Activated naive CD8-positive, alpha-beta T cell treated with anti-CD3 and anti-CD28 coated beads for 36 hours (primary cell): ENCODE measurements at places on chromosomes 16 and 17.
A peak's percentile ranks its signal among the peaks of the same experiment; 100 is the strongest.

DNA sequence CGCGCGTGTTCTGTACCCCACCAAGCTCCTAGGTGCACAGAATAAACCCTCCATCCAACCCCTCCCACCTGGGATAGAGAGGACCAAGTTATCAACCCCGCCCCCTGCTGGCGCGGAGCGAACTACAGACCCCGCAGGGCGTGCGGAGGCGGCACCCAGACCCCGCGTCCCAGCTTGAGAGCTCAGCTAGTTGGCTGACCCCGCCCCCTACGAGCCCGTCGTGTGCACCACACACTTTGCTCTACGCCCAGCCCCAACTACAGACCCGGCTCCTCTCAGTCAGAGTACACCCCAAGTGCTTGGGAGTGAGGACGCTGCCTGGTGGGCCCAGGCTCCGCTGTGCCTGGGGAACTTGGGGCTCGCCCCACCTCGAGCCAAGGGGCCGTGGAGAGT is 1.5 kb downstream of the GRIN2A start:
- peak; percentile 44 for DNase-seq

DNA sequence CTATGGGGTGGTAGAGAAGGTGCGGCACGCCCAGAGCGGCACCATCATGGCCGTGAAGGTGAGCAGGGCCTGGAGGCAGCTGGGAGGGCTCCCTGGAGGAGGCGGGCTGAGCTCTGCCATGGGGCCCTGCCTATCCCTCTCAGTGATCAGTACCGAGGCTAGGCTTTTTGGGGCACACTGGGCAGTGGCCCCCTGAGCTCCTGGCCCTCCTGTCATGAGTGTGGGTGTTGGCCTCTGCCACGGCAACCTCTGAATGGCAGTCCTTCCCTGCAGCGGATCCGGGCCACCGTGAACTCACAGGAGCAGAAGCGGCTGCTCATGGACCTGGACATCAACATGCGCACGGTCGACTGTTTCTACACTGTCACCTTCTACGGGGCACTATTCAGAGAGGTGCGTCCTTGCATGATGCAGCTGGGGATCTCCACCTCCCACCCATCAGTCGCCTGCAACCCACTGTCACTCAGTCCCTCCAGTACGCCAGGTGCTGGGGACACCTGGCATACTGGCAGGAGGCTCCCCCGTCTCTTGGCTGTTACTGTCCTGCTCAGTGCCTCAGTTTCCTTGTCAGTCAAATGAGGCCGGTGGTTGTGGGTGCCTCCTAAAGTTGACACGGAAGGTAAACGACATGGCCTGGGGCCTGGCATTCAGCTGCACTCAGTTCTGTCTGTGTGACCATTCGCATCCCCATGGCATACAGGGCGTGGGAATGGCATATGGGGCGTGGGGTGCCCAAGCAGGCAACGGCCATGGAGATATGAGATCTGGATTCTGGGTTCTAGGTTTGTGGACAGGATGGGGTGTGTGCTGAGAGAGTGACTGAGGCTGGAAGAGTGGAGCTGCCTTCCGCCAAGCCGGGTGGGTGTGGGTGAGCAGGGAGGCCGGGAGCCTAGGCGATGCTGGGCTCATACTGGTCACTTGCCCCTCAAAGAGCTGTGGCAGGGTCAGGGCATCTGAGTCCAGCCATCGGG is 16.4 kb downstream of the MAP2K3 start:
- no peak for DNase-seq

GRCh38 chr16:58045096-58045495 is 19.5 kb downstream of the MMP15 start:
- DNase-seq, result no peak

- DNase-seq, result no peak
Measured at GRCh38 chr17:40457964-40458791, 14.9 kb downstream of the IGFBP4 start.

- DNase-seq, result no peak
Measured at GRCh38 chr17:63950940-63951907, 19.1 kb upstream of the CD79B start.

DNA sequence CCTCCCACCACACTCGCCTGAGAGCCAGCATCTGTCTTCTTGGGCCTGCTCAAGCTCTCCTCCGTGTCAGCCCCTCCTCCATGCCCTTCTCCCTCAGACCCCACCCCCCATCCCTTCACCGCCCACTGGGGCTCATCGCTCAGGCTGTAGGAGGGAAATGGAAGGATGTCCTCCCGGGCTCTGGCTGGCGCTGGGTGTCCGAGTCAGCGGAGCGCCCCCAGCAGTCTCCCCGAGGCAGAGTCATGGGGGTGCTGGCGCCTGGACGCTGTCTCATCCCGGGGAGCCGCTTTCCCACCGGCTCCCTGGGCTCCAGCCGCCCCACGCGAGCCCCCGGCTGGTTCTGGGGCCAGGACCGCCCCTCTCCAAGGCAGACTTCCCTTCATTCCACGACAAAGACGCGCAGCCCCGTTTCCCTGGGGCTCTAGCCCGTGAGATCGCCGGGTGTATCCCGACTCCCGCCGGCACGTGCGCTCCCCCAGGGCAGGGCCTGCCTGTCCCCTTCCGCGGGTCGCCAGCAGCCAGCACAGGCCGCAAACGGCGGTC is 428 bp upstream of the ANTKMT start:
- peak; percentile 76 for DNase-seq

DNA sequence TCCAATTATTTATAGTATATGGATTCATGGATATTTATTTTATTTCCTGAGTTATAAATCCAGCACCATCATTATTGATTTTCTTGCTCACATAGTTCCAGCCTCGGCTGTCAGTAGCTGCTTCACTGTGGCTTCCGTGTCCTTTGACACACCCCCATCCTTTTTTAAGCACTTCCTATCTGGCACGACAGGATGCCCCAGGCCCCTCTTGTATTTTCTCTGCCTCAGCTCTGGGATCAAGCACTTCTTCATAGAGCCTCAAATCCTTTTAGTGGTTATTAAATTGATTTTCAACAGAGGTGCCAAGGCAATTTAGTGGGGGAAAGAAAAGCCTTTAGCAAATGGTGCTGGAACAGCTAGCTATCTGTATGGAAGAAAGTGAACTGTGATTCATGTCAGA is 59.8 kb downstream of the GAN start:
- DNase-seq, result no peak

DNA sequence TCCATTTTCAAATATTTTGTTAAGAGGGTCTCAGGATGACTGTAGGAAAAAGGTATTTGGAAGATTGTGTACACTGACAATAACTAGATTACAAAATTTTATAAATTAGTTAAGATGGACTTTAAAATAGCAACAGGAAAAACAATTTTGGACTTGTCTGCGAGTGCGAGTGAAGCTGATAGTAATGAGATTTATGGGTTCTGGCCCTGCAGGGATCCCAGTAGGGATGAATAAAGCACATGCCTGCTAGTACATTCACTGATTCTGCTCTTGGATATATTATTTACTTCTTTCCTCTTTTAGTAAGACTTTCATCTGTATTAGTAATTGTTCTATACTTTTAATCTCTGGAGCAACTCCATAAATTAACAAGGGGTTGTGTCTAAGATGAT is 28.2 kb downstream of the PRKCA start:
- DNase-seq, result no peak

GRCh38 chr17:57502811-57503241 is 242.3 kb downstream of the CCDC182 start:
- no peak for DNase-seq

GRCh38 chr16:10162981-10163380 is 19.2 kb downstream of the GRIN2A start:
- DNase-seq, result no peak

GRCh38 chr16:29023279-29024277 is 38.7 kb downstream of the LAT start:
- peak; percentile 19 for DNase-seq

GRCh38 chr16:51951668-51952298 is 595.2 kb downstream of the TOX3 start:
- DNase-seq, result no peak
